BE2C (cell line): ENCODE measurements at places on chromosomes 5 and 9.

- no peak for DNase-seq
These were observed 333.4 kb downstream of the ICE1 start for GRCh38 chr5:5755888-5756287.

DNA sequence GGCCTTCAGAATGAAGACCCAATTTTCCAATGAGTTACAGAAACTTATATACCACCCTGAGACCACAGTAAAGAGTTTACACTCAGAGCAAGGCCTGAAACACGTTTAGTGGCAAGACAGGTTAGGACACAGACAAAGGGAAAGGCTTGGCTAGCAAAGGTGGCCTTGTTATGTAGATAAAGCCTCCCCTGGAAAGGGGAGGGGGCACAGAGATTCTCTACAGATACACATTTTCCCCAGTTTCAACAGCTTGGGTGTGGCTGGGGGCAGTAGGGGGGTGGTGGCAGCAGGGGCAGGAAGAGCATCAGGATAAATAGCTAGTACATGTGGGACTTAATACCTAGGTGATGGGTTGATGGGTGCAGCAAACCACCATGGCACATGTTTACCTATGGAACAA, 51.9 kb upstream of the PPP1R2B start:
- no peak for DNase-seq

GRCh38 chr9:82108941-82109340, 120.4 kb downstream of the SPATA31D1 start:
- no peak for DNase-seq

DNA sequence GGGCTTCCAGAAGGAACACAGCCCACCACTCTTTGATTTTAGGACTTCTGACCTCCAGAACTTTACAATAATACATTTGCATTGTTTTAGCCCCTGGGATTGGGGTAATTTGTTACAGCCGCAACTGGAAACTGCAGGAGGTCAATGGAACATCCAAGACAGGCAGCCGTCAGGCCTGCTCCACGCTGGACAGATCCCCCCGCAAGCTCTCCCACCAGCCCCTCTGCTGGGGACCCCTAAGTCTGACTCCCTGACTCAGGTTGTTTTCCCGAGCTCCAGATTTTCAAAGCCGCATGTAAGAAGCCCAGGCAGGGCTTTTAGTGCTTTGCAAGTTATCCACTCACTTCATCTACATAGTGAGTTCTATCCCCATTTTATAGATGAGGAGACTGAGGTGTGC, 127.6 kb downstream of the PAX5 start:
- DNase-seq: no peak

DNA sequence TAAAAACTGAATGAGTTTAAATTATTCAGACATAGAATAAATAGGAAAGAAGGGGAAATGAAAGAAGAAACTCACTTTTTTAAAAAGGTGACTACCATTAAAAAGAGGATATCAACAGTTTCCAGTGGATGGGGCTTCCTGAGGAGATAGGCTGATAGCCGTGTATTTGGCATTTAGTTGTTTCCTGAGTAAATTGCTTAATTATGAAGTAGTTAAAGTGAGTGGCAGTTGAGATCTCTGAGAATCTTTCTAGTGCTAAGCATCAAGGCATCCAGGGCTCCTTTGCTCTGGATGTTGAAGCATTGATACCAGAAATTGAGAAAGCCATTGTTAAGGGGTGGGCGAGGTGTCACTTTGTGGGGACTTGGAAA, 2.7 kb downstream of the TNFAIP8 start:
- DNase-seq: no peak

- DNase-seq: no peak
These were observed 540.9 kb downstream of the KIF4B start for GRCh38 chr5:155554500-155554899.

- no peak for DNase-seq
These were observed 503.6 kb upstream of the TUSC1 start for GRCh38 chr9:26181836-26182235.

- DNase-seq: no peak
These were observed 279.7 kb downstream of the EBF1 start for GRCh38 chr5:158819840-158820620.

- no peak for DNase-seq
These were observed 570.6 kb upstream of the KLF4 start for GRCh38 chr9:108060175-108060574.

DNA sequence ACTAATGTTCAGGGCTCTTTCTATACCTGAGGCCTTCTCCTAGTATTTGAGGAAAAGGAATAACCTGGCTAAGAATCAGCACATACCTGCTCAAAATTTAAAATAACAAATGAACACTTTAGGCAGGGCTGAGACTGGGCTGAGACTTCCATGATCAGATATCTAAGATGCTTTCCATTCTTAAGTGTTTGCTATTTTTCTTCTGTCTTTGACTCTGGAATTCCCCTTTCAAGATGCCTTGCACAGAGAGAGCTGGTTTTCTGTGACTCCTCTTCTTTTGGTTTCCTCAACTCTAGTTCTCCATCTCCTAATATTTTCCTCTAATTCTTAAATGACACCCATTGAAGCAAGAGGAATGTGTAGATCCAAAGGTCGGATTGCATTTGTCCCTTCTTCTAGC, 61.1 kb downstream of the DPYSL3 start:
- DNase-seq: no peak

- DNase-seq: peak; percentile 98
These were observed 1.0 kb upstream of the DAB2IP start for GRCh38 chr9:121650217-121651007.

DNA sequence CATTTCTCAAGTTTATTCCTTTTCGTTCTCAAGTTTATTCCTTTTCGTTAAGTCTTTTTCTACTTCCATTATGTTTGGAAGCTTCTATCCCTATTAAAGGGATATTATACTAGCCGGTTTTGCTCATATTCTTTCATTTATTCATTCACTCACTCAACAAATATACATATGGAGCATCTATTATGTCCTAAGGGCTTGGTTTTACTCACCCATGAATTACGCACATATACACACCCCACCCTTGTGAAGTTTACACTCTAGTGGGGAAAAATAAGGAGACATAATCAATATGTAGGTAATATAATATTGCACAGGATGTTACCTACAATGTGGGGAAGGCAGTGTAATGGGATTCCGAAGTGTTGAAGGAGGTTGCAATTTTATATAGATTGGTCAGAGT, 90.5 kb downstream of the ACTL7B start:
- DNase-seq: no peak

DNA sequence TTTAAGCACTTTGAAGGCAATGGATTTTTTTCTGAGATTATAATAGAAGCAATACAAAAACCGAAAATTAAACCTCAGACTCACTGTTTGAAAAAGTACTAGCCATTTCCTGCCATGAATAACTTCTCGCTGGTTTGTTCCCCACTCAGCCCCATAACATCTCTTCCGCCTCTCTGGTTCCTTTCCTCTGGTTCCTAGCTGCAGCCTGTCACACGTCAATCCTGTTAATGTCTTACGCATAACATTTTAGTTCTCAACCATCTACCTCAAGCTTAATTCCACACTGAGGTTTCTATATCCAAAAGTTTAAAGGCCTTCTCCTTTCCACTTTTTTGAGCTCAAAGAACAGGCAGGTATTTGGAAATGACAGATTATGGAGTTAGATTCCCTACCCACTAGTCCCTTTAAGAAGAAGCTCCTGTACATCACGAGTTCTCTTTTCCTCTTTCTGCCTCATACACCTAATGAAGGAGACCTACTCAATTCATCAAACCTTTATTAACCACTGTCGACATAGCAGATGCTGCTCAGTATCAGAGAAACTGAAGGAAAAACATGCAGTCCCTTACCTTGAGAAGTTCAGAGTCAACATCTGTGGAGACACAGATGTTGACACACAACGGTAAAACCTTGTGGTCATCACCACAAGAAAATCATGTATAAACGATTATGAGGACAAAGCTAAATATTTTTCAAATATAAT, 243.0 kb upstream of the PTGER4 start:
- no peak for DNase-seq

GRCh38 chr9:70981312-70981711, 140.1 kb downstream of the TRPM3 start:
- no peak for DNase-seq

DNA sequence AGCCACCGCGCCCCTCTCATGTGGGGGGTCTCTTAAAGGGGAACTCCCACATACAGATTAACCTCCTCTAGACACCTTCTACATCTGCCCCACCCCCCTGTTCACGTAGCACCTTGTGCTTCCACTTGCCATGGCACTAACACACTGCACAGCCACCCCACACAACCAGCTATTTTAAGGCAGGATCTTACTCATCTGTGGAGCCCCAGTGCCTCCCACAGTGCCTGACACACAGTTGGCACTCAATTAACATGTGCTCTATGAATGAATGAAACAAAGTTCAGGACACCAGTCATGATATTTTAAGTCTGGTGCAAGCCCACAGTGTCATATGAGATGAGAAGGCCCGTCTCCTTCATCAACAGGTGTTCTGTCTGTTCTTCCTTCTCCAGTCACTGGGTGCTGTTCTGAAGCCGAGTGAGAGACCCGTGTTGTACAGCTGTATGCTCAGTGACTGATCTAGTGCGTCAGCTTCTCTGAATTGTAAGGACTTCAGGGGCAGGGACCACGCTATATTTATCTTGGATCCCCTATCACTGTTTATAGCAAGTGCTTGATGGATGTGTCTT, 149.1 kb downstream of the TLE1 start:
- no peak for DNase-seq

DNA sequence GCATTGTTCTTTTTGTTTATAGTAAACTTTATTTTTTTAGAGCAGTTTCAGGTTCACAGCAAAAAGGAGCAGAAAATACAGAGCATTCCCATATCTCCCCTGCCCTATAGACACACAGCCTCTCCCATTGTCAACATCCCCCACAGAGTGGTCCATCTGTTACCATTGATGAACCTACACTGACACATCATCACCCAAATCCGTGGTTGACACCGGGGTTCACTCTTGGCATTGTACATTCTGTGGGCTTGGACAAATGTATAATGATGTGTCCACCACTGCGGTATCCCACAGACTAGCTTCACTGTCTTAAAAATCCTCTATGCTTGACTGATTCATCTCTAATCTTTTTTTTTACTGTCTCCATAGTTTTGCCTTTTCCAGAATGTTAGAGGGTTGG, 120.7 kb upstream of the SPATA31C2 start:
- DNase-seq: no peak

GRCh38 chr5:58405175-58405574, 54.7 kb downstream of the PLK2 start:
- DNase-seq: no peak

GRCh38 chr9:14891332-14891731, 18.9 kb downstream of the FREM1 start:
- no peak for DNase-seq

GRCh38 chr5:139745132-139745799, 50.3 kb upstream of the PSD2 start:
- DNase-seq: peak; percentile 55

GRCh38 chr5:113204525-113205161, 228.0 kb downstream of the DCP2 start:
- DNase-seq: peak; percentile 86

- no peak for DNase-seq
These were observed 112.3 kb downstream of the PCSK1 start for GRCh38 chr5:96320797-96321196.

- no peak for DNase-seq
These were observed 303.0 kb downstream of the PSAT1 start for GRCh38 chr9:78599926-78600325.

DNA sequence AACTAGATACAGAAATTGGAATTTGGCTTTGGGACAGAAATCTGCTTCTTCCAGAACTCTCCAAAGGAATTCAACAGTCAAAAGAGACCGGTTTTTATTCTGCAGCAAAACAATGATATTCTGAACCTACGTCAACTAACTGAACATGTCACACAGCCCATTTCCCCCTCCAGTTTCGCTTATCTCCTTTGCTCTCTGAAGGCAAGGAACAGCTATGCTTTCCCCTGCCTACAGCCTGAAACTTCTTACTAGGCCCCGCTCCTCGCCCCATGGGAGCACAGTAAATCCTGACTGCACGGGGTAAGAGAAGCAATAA, 488 bp downstream of the SKIC3 start:
- no peak for DNase-seq

GRCh38 chr9:127140842-127141675, 18.6 kb upstream of the ANGPTL2 start:
- no peak for DNase-seq

GRCh38 chr5:2317540-2317939, 433.9 kb downstream of the IRX2 start:
- no peak for DNase-seq

- DNase-seq: no peak
These were observed 431.0 kb upstream of the SLC30A5 start for GRCh38 chr5:68662804-68663307.

DNA sequence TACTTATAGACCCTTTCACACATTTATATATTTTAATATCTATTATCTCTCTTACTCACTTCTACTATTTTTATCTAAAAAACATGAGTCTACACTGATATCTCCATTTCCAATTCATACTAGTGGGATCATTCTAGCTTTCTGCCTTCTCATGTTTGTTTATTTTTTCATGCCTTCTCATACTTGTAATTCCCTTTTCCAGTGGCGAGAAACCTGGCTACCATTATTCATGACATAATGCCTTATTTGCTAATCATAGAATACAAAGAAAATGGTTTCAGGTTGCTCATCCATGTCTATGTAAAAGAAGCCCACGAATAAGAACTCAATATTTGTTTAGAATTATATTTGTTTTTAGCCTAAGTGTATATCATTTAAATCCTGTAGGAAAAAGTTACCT, 232.7 kb upstream of the ACTBL2 start:
- no peak for DNase-seq

GRCh38 chr5:107817951-107818350, 147.2 kb upstream of the EFNA5 start:
- DNase-seq: no peak

DNA sequence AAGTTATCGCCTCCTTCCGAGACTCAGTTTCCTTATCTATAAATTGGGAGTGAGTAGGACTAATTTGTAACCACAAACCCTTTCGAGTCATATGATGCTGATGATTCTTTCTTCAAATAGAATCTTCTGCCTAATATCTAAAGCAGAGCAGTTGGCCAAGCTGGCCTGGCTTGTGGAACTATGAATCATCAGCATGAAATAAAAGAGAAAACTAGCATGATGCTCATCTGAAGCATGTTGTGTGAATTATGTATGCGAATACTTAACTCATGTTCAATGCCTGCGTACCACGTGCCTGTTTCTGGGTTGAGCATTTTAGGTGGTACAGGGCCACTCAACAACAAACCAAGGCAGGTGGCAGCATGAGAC, 15.0 kb upstream of the ORM1 start:
- no peak for DNase-seq

DNA sequence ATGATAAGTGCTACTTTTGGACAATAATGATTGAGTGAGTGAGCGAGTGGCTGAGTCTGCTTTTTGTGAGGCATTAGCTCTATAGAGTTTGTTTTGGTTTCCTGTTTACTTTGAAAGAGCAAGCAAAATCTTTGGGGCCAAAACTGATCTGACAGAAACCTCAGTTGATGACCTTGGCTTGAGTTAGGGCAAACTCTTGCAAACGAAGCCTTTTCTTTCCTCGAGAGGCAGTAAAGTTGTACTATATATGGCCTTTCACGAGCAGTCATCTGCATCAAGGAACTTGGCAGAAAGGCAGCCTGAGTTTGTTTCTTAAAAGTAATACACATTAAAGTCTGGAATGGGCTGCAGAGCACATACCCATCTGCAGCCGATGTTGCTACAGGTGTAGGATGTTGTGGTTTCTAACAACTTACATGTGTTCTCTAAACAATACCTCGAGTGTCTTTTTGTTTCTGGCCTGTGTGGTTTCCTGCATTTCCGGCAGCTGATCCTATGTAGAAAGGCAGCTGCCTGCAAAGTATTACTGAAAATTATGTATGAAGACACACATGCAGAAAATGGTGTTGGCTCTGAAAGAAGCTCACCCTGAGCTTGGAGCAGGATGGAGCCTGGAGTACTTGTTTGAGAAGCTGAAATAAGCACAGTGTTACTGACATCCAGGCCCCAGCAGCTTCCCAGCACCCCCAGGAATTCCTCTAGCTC, 60.8 kb downstream of the FOXD1 start:
- DNase-seq: no peak
